ENCODE measurements at places on chromosomes 4 and X.

- H3K27me3 ChIP-seq: no peaks in the 10 kb centered on the region
- H3K4me1 ChIP-seq: no peaks in the 10 kb centered on the region
- H3K27ac ChIP-seq: no peak overlapping the region
These were observed 29.2 kb upstream of the ASMTL start for GRCh38 chrX:1481636-1482529.

DNA sequence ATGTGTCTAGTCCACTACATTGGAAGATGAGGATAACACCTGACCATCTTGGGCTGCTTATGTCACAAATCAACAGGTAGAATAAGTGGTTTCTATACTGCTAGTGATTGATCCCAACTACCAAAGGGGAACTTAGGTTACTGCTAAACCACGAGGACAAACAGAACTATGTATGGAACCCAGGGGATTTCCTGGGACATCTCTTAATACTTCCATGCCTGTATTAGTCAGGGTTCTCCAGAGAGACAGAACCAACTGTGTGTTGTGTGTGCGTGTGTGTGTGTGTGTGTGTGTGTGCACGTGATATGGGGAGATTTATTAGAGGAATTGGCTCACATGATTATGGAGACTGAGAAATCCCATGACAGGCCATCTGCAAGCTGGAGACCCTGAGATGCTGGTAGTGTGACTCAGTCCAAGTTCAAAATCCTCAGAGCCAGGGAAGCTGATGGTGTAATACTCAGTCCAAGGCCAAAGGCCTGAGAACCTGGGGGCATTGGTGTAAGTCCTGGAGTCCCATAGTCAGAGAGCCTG is 16.2 kb upstream of the AFF1 start:
- H3K27ac ChIP-seq: no peak overlapping the region
- no peaks in the 10 kb centered on the region for H3K36me3 ChIP-seq
- no peak for DNase-seq
- no peaks in the 10 kb centered on the region for H3K27me3 ChIP-seq

- H3K36me3 ChIP-seq: no peaks in the 10 kb centered on the region
- no peaks in the 10 kb centered on the region for H3K27me3 ChIP-seq
- H3K27ac ChIP-seq: no peak overlapping the region
- DNase-seq: no peak
- no peaks in the 10 kb centered on the region for H3K4me1 ChIP-seq
- H3K4me3 ChIP-seq: no peak overlapping the region
These were observed 53.8 kb downstream of the FAM53A start for GRCh38 chr4:1630266-1630665.

DNA sequence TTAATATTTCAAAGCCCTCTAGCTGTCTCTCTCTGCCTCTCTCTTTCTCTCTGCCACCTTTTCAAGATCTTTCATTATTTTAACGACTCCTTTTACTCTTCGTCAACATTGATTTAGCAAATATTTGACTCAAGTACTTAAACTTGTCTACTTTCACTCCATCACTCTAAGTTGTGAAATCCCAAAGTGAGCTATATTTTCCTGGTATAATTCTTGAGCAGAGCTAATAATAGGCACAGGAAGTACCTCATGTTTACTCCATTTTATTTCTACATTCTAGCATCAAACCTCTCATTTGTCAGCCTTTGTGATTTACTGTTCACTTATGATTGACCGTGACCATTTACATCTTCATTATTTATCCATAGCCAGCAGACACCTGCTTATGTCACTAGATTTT is 482.5 kb downstream of the RPA4 start:
- no peaks in the 10 kb centered on the region for H3K27me3 ChIP-seq
- H3K27ac ChIP-seq: no peak overlapping the region
- no peak overlapping the region for H3K4me3 ChIP-seq
- no peaks in the 10 kb centered on the region for H3K36me3 ChIP-seq

- no peaks in the 10 kb centered on the region for H3K4me1 ChIP-seq
- no peaks in the 10 kb centered on the region for H3K36me3 ChIP-seq
These were observed 2.7 kb upstream of the SRPK3 start for GRCh38 chrX:153778181-153778580.

DNA sequence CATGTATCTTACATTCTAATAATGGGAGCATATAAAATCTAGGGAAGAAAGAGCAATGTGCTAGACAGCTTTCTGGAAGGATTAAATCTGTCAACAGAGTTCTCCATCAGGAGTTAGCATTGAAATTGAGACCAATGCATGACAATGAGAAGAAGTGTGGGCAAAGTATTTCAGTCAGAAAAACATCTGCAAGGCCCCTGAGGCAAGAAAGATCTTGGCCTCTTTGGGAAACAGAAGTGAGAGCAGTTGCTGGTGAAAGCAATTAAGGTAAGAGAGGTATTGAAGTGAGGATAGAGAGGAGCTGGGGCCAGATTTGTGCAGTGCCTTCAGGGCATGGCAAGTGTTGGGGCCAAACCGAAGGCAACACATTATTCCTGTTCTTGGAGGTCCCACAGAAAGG is 999.1 kb downstream of the STPG2 start:
- H3K4me3 ChIP-seq: no peak overlapping the region
- H3K36me3 ChIP-seq: no peaks in the 10 kb centered on the region
- no peak overlapping the region for H3K27ac ChIP-seq

DNA sequence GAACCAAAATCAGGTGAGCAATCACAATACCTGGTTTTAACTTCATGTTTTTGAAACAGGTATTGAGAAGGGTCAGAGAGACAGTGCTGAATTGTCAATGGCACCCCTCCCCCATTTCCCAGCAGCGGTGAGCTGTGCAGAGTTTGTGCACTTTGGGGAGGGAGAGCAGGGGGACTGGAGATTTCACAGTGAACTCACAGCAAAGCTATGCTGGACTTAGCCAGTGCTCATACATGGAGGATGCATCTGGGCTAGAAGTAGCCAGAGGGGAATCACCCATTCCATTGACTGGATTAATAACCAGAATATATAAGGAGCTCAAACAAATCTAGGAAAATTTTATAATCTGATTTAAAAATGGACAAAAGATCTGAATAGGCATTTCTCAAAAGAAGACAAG is 612.6 kb downstream of the STPG2 start:
- no peaks in the 10 kb centered on the region for H3K27me3 ChIP-seq
- H3K4me1 ChIP-seq: no peaks in the 10 kb centered on the region
- H3K4me3 ChIP-seq: no peak overlapping the region
- no peak for DNase-seq

- H3K4me3 ChIP-seq: no peak overlapping the region
- H3K4me1 ChIP-seq: no peaks in the 10 kb centered on the region
- H3K36me3 ChIP-seq: no peaks in the 10 kb centered on the region
These were observed 68.2 kb downstream of the FAT4 start for GRCh38 chr4:125382995-125383394.

DNA sequence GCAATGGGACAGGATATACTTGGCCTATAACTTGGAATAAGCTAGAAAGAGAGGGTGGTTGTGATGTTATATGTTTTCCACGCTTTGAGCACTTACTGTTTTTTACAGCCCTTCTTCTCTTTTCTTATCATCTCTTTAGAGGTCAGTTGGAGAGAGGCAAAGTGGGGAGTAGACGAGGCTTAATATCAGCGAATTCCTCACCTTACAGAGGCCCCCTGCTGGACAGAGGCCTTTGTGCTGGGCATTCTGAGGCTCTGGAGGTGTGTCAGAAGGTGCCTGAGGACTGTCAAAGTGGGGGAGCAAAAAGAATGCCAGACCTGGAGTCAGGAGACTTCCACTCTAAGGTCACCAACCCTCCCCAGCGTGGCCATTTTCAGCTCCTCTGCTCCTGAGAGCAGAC is 42.5 kb downstream of the MAMLD1 start:
- no peaks in the 10 kb centered on the region for H3K27me3 ChIP-seq
- no peaks in the 10 kb centered on the region for H3K36me3 ChIP-seq
- no peak overlapping the region for H3K27ac ChIP-seq
- H3K4me3 ChIP-seq: no peak overlapping the region
- H3K4me1 ChIP-seq: no peaks in the 10 kb centered on the region

DNA sequence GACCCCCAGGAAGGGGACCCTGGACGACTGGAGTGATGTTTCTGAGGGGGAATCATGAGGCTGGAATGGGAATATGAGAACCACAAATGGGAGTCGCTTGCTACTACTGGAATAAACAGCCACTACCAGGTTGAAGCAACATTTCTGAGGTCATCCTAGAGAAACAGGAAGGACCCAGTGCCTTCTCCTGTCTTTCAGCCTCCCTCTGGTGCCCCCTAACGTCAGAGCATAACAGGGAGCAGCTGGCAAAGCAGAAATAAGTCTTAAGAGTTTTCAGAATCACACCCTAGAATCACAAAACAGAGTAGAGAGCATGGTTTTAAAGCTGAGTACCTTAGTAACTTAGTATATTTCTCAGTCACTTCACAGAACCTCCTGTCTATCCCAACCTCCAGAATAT is 347.8 kb upstream of the PITX2 start:
- H3K27me3 ChIP-seq: no peaks in the 10 kb centered on the region
- no peaks in the 10 kb centered on the region for H3K36me3 ChIP-seq
- H3K27ac ChIP-seq: no peak overlapping the region
- DNase-seq: no peak

GRCh38 chr4:101763576-101763975 is 27.0 kb upstream of the BANK1 start:
- no peaks in the 10 kb centered on the region for H3K27me3 ChIP-seq
- no peak for DNase-seq
- H3K36me3 ChIP-seq: no peaks in the 10 kb centered on the region

DNA sequence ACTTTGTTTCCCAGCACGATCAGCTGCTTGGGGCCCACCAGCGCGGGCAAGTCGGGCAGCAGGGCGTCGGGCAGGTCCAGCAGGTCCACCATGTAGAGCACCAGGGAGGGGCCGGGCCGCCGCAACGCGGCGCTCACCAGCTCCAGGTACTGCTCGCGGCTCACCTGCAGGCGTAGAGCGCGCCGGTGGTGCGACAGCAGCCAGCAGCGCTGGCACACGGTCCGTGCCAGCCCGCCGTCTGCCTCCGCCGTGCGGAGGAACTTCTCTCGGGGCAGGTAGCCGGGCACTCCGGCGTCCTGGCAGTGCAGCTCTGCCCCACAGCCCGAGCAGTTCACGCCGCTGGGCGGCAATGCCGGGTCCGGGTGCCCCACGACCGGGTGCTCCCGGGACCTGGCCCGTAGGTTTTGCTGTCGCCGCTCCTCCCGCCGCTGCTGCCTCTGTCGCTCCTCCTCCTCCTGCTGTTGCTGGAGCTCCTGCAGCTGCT is 527 bp downstream of the NOA1 start:
- no peaks in the 10 kb centered on the region for H3K27me3 ChIP-seq
- peak overlapping the region; percentile 97 for H3K4me3 ChIP-seq
- DNase-seq: peak; percentile 55

GRCh38 chr4:80253510-80253909 is 13.0 kb upstream of the FGF5 start:
- no peaks in the 10 kb centered on the region for H3K36me3 ChIP-seq
- no peaks in the 10 kb centered on the region for H3K27me3 ChIP-seq
- H3K27ac ChIP-seq: no peak overlapping the region
- H3K4me3 ChIP-seq: no peak overlapping the region
- H3K4me1 ChIP-seq: no peaks in the 10 kb centered on the region
- no peak for DNase-seq

DNA sequence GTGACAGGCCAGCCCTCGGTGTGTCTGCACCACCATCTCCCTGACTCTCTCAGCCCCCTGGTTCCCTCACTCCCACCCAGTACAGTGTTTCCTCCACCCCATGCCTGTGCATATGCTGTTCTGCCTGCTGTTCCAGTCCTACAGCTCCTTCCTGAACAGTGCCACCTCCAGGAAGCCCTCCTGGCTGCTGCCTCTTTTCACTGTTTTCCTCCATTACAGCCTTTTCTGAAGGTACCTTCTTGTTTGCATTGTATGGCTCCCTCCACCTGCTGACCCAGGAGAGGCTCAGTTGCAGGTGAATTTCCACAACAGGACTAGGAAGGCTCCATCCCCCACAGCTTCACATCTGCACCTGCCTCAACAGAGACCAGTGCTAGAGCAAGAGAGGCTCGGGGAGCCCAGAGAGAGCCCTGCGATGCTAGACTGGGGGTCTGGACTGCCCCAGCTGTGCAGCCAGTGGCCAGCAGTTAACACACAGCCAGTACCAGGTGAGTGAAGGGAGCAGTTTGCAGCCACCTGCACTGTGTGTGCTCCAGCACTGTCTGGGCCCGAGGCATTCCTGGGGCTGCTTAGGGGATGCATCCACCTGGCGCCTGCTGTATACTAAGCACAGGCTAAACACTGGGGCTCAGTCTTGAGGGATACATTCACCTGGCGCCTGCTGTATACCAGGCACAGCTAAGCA is 92.0 kb downstream of the ADRA2C start:
- no peak for DNase-seq
- no peak overlapping the region for H3K4me3 ChIP-seq
- H3K4me1 ChIP-seq: no peaks in the 10 kb centered on the region
- no peaks in the 10 kb centered on the region for H3K36me3 ChIP-seq
- H3K27ac ChIP-seq: no peak overlapping the region

DNA sequence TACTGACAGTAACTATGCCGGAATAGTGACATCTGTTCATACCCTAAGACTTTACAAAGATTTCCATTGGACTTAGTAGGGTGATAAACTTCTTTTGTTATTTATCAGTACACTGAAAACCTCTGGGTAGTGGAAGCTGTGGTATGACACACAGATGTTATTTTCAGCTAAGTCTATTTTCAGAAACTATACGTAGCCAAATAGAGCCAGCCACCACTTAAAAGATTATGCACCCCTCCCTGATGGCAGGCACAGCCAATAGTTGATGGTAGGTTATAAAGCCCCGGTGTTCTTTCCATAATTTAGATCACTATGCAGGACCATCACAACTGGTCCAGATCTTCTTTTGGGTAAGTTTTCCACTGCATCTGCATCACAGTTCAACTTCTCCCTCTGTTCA is 1603.2 kb upstream of the PABPC4L start:
- H3K36me3 ChIP-seq: no peaks in the 10 kb centered on the region
- H3K4me3 ChIP-seq: no peak overlapping the region
- DNase-seq: no peak
- H3K4me1 ChIP-seq: no peaks in the 10 kb centered on the region

- no peak overlapping the region for H3K27ac ChIP-seq
- no peak for DNase-seq
- no peaks in the 10 kb centered on the region for H3K36me3 ChIP-seq
- H3K4me1 ChIP-seq: peaks cover 13% of the 10 kb centered on the region
- H3K4me3 ChIP-seq: no peak overlapping the region
- H3K27me3 ChIP-seq: no peaks in the 10 kb centered on the region
These were observed 21.6 kb downstream of the ARAP2 start for GRCh38 chr4:36222702-36223101.

DNA sequence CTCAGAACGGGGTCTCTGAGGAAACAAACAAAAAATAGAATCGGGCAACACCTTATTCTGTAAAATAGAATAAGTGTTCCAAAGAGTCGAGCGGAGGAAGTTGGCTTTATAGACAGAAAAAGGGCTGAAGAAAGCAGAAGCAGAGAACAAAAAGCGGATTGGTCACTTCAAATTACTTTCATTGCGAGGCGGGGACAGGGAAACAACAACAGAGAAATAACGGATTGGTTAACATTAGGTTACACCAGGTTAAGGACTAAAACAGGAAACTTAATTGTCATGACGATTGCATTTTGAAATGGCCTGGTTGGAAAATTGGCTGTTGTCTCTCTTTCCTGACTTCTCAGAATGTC is 433 bp upstream of the COQ2 start:
- DNase-seq: no peak
- H3K36me3 ChIP-seq: no peaks in the 10 kb centered on the region
- peaks cover 12% of the 10 kb centered on the region for H3K4me1 ChIP-seq
- no peaks in the 10 kb centered on the region for H3K27me3 ChIP-seq

GRCh38 chrX:12930150-12930549 is 23.7 kb downstream of the TLR8 start:
- H3K27me3 ChIP-seq: no peaks in the 10 kb centered on the region
- H3K4me1 ChIP-seq: no peaks in the 10 kb centered on the region
- no peak overlapping the region for H3K4me3 ChIP-seq
- no peak overlapping the region for H3K27ac ChIP-seq
- no peaks in the 10 kb centered on the region for H3K36me3 ChIP-seq

Data from testis (tissue), 5 donors.